Hematopoietic multipotent progenitor cell (in vitro differentiated cells): ENCODE measurements at places on chromosomes 13 and 19.

DNA sequence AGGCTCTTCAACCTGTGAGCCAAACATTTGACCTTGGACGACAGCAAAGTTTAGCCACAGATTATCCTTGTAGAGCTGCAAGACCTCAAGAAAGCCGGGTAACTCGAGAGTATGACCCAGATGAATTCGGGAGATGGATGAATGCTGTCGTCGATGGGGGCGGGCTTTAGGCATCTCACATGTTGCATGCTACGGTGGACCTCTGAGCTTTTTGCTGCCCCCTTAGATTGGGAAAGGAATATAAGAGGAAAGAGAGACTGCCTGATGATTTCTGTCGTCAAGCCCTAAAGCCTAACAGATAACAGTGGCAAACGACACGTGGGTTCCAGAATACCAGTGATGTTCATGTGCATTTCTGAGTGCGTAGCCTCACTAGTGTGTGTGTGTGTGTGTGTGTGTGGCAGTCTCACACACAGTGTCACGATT is 730 bp upstream of the ABCC4 start:
- peak; percentile 64 for DNase-seq

GRCh38 chr13:111204438-111205177 is 89.5 kb downstream of the ARHGEF7 start:
- DNase-seq: no peak

DNA sequence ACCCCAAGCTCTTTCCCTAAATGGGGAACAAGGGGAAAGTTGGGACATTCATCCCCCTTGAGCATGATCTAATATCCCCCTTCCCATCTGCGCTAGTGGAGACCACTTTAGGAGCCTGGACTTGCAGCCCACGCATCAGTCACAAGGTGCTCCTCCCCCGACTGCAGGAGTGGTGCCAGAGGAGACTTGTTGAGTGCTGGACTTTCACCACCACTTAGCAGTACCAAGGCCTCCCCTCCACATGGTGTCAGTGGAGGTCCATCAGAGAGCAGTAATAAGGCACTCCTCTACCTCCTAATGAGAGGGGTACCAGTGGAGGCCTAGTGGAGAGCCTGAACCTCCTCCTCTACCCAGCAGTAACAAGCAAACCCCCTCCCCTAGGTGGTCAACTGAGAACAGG is 22.5 kb downstream of the CAB39L start:
- DNase-seq: no peak

DNA sequence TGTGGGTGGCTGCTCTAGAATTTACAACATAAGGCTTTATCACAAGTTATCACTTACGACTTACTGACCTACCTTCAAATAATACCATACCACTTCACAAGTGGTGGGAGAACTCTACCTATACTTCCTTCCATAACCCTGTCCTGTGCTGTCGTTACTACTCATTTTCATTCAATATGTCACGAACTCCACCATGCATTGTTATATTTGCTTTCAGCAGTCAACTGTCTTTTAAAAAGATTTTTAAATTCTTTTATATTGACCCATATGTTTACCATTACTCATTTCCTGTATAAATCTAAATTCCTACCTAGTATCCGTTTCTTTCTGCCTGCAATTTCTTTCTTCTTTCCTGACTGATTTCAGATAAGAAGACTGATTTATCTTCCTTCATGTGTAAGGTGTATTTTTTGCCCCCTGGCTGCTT is 200.0 kb downstream of the KLF12 start:
- DNase-seq: no peak

DNA sequence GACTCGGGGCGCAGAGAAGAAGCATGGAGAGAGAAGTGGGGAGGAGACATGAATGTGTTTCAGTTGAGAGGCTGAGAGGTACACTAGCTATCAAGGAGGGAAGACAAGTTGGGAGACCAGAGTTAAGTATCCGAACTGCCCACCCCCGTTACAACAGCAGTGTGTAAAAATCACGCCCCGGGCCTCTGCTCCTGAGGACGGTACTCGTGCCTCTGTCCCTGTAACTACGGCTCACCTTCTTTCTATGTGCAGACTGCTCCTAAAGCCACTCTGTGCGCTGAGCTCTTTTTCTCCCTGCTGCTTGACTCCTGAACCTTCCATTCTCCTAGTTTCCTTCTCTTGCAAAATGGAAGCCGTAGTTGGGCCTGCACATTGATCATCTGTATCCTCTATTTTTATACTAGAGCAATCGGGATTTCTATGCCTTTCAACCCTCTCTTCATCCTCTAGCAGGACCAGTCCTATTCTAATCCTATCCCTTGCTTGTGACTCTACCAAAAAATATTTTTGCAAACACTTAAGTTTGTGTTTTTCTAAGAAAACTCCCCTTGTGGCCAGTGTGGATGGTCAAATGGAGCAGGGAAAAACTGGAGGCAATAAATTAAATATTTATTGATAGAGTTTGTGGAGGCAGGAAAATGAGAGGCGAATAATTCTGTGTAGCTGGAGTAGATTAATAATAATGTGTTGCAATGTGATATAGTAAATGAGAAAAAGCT is 569 bp downstream of the POLR1D start:
- no peak for DNase-seq

- no peak for DNase-seq
Observed at GRCh38 chr13:107568181-107568580, 647.2 kb downstream of the LIG4 start.

- DNase-seq: no peak
Observed at GRCh38 chr13:99153219-99153618, 47.4 kb upstream of the UBAC2 start.

GRCh38 chr19:10431254-10431942 is 11.1 kb downstream of the PDE4A start:
- peak; percentile 69 for DNase-seq

- DNase-seq: no peak
Observed at GRCh38 chr13:73467125-73467524, 408.3 kb downstream of the KLF5 start.

GRCh38 chr19:48879025-48879637 is 6.9 kb downstream of the PPP1R15A start:
- DNase-seq: no peak

- no peak for DNase-seq
Observed at GRCh38 chr13:62781866-62782265, 1366.2 kb upstream of the PCDH20 start.

DNA sequence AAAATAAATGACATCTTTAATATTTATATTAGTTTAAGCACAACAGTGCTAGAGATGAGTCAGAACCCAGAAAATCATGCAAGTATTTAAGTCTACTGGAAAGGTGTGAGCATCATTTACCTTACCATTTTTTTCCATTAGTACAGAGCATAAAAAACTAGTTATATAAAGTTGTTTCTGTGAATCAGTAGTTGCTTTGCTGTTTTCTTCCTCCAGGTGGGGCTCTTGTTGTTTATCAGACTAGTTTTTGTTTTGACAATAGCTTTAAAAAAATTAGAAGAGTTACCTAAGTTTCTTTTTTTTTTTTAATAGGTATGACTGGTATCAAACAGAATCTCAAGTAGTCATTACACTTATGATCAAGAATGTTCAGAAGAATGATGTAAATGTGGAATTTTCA is 12.7 kb downstream of the SUGT1 start:
- peak; percentile 67 for DNase-seq

- peak; percentile 45 for DNase-seq
Observed at GRCh38 chr13:45807520-45808099, 43.9 kb downstream of the SIAH3 start.

DNA sequence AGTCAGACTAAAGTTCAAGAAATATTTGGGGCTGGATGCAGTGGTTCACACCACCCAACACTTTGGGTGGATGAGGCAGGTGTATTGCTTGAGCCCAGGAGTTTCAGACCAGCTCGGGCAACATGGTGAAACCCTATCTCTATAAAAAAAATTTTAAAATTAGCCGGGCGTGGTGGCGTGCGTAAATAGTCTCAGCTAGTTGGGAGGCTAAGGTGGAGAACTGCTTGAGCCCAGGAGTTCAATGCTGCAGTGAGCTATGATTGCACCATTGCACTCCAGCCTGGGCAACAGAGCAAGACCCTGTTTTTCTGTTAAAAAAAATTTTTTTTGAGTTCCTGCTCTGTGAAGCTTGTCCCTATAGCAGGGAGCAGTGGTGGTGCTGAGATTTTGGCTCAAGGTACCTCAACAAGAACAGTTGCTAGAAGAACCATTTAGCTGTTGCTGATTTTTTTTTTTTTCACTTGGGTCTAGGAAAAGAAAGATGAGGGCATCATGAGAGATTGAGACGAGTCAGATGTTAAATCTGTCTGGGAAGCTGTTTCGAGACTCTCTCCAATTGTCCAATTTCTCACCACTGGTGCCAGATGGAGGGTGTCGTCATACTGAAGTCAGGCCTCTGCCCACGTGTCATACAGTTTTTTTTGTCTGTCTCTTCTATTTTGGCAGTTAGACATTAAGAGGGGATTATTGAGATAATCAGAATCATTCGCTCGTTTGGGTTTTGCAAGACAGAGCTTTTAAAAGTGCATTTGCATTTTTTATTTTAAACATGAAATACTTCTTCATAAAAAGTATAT is 3.7 kb downstream of the SLC25A42 start:
- DNase-seq: no peak

GRCh38 chr13:49272296-49272695 is 24.6 kb downstream of the CDADC1 start:
- DNase-seq: no peak

DNA sequence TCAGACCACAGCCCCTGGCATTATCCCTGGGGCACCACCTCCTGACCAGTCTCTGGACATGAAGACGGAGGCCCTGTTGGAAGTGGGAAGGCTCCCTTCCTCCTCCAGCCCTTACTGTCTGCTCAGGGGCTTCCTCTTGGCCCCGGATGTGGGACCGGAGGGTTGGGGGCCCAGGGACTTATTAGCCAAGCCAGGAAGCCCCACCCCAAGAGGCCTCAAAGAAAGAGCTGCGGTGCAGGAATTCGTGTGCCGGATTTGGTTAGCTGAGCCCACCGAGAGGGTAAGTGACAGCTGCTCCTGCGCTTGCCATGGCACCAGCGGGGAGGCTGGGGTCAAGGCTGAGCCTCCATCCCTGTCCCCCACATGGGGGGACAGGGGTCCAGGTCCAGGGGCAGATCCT is at the start of gene RETN:
RETN (plus strand) TSS at position 208 of the 400 bp plus-strand sequence. CDS start 278 bp downstream, outside the sequence.
- DNase-seq: no peak

GRCh38 chr13:109243311-109243951 is 543.0 kb downstream of the IRS2 start:
- DNase-seq: no peak

GRCh38 chr13:70183041-70183440 is 74.8 kb upstream of the KLHL1 start:
- no peak for DNase-seq

DNA sequence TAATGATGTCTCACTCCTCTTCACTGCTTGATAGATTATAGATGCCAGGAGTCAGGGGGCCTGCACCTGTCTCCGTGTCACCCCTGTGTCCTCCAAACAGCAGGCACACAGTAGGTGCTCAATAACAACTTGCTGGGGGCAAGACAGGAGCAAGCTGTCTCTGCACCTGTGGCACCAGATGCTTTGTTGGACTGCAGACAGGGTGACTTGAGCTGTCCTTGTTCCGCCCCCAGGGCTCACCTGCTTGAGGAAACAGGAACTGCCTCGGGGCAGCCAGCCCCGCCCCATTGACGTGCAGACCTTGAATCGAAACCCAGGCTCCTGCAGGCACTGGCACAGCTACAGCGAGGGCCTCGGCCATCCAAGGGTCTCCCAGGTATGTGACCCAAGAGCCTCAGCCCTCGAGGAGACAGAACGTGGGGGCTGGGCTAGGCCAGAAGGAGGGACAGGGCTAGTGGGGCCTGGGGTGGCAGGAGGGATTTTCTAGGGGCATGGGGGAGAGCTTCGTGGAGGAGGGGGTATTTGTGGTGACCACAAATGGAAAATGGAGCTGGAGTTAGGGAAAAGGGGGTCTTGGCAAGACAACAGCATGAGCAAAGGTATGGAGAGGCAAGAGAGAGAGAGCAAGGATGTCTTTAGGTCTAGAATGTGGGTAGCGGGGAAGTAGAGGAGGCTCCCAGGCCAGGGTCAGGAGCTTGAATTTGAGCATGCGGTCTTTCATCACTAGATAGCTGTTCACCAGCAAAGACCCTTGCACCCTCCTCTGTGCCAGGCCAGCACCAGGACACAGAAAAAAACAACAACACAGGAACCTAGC is at the start of gene HSH2D:
HSH2D (plus strand) TSS at position 287 of the 817 bp plus-strand sequence. CDS start 5,066 bp downstream, outside the sequence.
- peak; percentile 83 for DNase-seq

GRCh38 chr13:22793598-22794134 is 387.1 kb upstream of the SGCG start:
- DNase-seq: no peak

DNA sequence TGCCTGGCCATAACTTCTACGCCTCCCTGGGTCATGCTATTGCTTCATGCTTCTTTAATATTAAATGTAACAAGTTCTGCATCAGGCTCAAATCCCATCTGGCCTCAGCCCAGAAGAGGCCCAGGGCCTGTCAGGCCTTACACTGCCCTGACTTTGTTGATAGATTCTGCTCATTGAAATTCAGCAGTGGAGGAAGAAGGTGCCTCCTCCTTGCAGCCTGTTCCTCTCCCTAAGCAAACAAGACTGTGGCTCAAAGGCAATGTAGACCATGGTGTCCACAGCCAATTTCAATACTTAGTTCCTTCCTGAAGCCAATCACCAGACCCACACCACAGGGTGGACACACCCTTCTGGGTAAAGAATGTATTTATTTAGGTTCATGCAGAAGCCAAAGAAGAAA is 59.4 kb downstream of the LACC1 start:
- no peak for DNase-seq

DNA sequence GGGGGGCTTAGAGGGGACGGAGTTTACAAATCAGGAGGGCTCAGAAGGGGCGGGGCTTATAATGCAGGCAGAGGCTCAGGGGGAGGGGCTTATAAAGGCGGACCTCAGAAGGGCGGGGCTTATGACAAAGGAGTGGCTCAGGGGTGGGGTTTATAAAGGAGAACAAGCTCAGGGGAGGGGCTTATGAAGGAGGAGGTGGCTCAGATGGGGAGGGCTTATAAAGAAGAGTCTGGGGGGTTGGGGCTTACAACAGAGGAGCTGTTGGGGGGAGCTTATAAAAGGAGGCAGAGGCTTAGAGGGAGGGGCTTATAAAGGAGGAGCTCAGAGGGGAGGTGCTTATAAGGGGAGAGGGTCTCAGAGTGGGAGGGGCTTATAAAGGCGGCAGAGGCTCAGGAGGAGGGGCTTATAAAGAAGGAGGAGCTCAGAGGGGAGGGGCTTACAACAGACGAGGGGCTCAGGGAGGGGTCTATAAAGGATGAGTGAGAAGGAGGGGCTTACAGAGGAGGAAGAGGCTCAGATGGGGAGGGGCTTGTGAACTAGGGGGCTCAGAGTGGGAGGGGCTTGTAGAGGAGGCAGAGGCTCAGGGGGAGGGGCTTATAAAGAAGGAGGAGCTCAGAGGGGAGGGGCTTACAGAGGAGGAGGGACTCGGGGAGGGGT is 1.0 kb downstream of the SMIM24 start:
- peak; percentile 98 for DNase-seq

DNA sequence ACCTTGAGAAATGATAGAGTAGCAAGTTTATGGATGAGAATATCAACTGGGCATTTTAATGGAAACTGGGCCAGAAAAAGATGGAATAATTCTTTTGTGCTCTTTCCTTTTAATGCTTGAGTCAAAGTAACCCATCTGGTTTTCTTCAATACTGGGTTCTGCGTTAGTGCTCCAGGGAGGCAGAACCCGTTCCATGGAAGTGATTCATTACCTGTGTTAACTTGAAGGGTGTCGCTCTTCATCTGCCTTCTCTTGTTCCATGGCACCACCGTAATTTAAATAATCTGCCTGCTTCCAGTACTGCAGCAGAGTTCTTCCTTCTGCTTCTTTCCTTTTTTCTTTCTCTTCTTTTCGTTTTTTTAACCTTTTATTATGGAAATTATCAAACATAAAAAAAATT is 14.7 kb upstream of the USP12 start:
- DNase-seq: no peak
